ENCODE measurements at places on chromosomes 2 and 18. TPM values are rescaled to one million over a fixed set of nuclear protein-coding genes. Genes with fewer than 3 reads are reported as not detected.

DNA sequence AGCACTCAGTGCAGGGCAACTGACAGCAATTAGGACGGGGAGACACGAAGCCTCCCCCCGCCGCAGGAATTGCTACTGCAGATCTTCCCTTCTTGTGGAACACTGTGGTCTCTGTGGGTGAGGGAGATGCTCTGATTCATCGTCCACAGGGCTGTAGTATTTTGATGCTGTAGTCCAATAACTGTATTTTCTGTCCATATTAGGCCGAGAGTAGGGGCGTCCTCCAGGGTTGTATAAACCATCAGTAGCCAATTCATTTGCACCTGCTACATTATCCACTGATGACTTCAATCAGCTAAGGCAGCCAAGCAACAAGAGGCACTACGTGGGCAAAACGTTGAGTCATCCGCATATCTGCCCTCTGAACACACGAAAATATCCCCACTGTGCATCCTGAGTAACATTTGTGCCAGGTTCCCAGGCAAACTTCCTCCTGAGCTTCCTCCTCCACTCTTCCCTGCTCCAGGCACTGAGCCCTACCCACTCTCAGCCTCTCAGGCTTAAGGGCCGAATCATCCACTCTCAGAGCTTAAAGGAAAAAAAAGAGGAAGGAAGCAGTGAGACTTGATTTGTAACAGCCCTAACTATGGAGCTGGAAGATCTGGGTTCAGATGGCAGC, 62.1 kb downstream of the LBH start:
- no peaks in the 10 kb centered on the region for H3K36me3 ChIP-seq
- H3K4me1 ChIP-seq, result peaks cover 4% of the 10 kb centered on the region
- H3K27ac ChIP-seq, result no peak overlapping the region
- no peak overlapping the region for H3K4me3 ChIP-seq

GRCh38 chr2:164065038-164065437, 329.2 kb upstream of the FIGN start:
- H3K4me3 ChIP-seq, result no peak overlapping the region
- no peaks in the 10 kb centered on the region for H3K27me3 ChIP-seq
- no peaks in the 10 kb centered on the region for H3K36me3 ChIP-seq
- H3K4me1 ChIP-seq, result no peaks in the 10 kb centered on the region

DNA sequence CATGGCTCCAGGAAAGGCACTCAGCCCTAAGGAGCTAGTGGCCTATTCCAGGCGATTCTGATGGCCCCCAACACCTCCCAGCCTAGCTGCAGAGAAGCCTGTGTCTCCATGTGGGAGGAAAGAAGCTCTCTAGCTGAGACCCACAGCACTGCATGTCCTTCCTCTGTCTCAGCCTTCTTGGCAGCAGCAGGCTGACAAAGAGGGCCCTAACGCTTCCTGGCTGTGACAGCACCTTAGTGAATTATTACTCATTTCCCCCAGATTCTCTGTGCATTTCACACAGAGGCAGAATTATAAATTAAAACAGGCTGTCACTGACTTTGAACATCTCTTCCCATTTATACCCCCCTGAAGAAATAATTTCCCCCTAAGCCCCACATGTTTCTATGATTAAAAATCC, 206.8 kb downstream of the CLIP4 start:
- H3K4me1 ChIP-seq, result no peaks in the 10 kb centered on the region
- no peak for DNase-seq
- H3K4me3 ChIP-seq, result no peak overlapping the region
- H3K36me3 ChIP-seq, result no peaks in the 10 kb centered on the region

DNA sequence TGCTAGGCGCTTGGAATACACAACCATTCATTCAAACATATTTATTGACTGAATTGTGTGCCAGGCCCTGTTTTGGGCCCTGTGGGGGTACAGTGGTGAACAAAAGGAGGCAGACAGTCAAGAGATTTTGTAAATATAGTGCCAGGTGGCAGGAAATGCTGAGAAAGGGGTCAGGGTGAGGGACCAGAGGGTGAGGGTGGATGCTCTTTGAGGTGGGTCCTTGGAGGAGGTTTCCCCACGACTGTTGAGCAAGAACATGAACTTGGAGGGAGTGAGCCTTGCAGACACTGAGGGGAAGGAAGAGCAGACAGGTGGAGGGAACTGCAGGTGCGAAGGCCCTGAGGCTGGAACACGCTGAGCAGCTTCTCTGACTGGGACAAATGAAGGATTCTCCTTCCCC, 40.7 kb downstream of the ODC1 start:
- H3K27me3 ChIP-seq, result no peaks in the 10 kb centered on the region
- peaks cover 35% of the 10 kb centered on the region for H3K4me1 ChIP-seq
- peak overlapping the region; percentile 52 for H3K27ac ChIP-seq
- peak overlapping the region; percentile 5 for H3K4me3 ChIP-seq

DNA sequence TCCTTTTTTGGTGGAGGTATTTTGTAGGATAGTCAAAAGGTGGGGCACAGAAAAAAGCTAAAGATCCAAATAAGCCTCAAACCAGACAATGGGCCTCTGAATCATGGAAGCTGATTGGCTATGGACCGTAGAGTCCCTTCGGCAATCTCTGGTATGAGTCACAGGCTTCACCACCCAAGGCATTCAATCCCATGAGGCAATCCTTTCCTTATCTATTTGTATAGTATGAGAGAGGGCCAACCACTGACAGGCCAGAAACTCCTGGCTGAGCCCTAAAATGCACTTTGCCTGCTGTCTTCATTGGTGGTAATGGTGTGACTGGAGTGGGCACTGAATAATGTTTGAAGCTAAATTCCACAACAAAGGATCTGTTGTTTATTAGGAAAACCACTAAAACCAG, 38.7 kb upstream of the MEX3C start:
- DNase-seq, result no peak
- H3K27me3 ChIP-seq, result no peaks in the 10 kb centered on the region
- H3K4me1 ChIP-seq, result no peaks in the 10 kb centered on the region
- H3K36me3 ChIP-seq, result no peaks in the 10 kb centered on the region
- H3K27ac ChIP-seq, result no peak overlapping the region
- H3K4me3 ChIP-seq, result no peak overlapping the region

DNA sequence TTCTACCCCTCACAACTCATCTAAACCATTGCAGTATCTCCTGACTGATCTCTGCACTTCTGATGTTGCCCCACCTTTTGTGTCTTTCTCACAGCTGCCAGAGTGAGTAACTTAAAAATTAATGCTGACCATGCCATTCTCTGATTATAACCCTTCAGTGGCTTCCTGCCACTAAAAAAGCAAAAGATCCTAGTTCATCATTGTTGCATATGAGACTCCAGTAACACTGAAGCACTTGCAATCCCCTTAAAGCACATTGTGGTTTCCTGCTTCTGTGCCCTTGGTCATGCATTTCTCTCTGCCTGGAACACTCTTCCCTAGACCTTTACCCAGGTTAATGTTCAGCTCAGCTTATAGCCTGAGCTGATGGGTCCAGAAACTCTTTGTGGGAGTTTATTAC, 95.1 kb upstream of the WDSUB1 start:
- H3K36me3 ChIP-seq, result peaks cover 3% of the 10 kb centered on the region
- DNase-seq, result no peak
- no peaks in the 10 kb centered on the region for H3K4me1 ChIP-seq

DNA sequence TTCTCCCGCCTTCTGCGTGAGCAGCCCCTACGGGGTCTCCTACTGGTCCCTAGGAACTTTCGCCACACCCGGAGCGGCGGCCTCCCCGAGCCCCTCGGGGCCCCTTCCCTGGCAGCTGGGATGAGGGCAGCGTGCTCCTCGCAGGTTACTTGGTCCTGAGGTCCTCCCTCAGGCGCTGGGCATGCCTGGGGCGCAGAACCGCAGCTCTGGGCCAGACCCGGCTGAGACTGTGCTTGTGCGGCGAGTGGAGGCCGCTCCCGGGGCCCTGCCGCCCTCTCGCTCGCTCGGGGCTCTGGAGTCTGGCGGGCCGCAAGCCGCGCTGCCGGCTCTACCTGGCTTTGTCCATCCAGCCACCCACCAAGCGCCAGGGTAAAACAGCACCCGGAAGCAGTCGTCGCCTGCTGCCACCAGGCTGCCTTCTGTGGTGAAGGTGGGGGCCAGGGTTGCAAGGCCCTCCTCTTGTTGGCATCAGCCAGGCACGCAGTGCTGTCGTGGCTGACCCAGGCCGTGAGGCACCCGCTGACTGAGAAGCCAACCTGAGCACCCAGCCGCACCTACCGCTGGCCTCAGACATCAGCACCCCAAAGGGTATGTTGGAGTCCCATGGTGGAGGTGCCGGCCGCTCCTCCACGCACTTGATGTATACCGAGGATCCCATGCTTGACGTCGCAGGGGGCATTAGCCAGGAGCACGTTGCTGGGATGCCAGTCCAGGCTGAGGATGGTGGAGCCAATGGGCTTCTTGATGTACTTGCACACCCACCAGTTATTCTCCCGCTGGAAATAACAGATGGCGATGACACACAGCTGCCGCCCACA, 46.1 kb upstream of the PTH2R start:
- H3K36me3 ChIP-seq, result no peaks in the 10 kb centered on the region
- no peak for DNase-seq
- H3K4me1 ChIP-seq, result no peaks in the 10 kb centered on the region
- no peak overlapping the region for H3K27ac ChIP-seq
- H3K27me3 ChIP-seq, result no peaks in the 10 kb centered on the region

DNA sequence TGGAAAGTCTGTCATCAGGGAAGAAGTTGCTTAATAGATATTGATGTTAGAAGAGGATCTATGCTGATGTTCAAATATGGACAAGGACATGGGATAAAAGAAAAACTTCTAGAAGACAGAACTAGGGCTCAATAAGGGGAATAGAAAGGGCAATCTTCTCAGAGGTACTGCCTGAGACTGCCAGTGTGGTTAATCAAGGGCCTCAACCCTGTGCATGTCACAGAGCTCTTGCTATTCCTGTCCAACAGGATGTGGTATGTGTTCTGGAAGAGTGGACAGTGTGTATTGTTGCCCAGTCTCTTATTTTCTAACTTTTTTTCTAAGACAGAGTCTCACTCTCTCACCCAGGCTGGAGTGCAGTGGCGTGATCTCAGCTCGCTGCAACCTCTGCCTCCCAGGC, 27.8 kb upstream of the RNF125 start:
- DNase-seq, result no peak
- H3K27ac ChIP-seq, result no peak overlapping the region
- no peaks in the 10 kb centered on the region for H3K4me1 ChIP-seq
- H3K36me3 ChIP-seq, result no peaks in the 10 kb centered on the region

DNA sequence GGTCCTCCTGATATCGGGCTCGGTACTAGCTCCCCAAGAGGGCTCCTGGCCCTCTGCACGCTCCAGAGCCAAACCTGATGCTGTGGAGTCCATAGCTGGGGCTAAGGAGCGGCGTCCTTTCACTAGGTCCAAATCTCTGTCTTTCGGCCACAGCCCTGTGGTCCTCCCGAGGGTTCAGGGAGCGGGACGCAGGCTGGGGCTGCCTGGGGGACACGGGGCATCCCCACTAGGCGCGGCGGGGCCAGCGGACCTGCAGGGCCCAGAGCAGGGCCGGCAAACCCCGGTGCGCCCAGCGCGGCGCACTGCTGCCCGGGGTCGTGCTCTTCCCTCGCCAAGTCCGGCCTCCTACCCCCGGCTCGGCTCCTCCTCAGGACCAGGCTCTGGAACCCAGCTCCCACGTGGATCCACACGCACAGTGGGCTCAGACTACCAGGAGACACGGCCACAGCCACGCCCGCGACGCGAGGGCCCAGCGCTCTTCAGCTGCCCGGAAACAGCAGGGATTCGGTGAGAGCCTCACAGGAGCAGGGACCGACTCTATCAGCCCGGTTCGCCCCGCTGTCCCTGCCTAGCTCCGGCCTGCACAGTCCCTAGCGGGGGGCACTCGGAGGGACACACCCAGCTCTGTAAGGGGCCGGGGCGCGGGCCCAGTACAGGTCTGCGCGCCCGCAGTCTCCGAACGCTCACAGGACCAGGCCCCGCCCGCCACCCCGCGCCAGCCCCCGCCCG, 593 bp downstream of the ZNF514 start:
- H3K27me3 ChIP-seq, result no peaks in the 10 kb centered on the region
- H3K4me3 ChIP-seq, result peak overlapping the region; percentile 75
- DNase-seq, result no peak
- peaks cover 14% of the 10 kb centered on the region for H3K4me1 ChIP-seq

GRCh38 chr2:166042768-166043390, 84.9 kb downstream of the SCN1A start:
- no peak for DNase-seq
- H3K27ac ChIP-seq, result no peak overlapping the region
- H3K27me3 ChIP-seq, result no peaks in the 10 kb centered on the region
- no peak overlapping the region for H3K4me3 ChIP-seq

DNA sequence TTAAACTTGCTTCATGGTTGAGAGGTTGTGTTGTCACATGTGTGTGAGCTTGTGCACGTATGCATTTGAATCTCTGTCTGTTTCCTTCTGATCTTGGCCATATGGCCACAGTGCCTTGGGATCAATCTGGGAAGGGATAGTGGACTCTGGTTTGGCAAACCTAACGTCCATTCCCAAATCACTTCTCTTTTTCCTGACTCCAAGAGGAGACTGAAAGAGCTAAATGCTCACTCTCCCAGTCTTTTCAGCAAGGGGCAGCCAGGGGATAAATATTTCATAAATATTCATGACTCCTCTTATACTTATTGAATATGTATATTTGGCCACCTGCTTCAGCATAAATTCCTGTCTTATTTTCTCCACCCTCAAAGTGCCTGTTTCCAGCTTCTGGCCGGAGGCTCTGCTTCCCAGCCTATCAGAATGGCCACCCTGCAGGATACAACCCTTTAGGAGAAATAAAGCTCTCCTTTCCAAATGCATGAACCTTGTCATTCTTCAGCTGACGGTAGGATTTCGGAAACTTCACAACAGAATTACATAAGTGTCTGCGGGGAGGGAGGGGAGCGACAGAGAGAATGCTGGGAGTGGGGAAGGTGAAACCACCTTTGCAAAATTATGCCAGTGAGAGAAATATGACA, 112.2 kb upstream of the COPS8 start:
- H3K36me3 ChIP-seq, result no peaks in the 10 kb centered on the region
- DNase-seq, result no peak
- no peak overlapping the region for H3K27ac ChIP-seq
- no peak overlapping the region for H3K4me3 ChIP-seq
- H3K27me3 ChIP-seq, result no peaks in the 10 kb centered on the region
- peaks cover 28% of the 10 kb centered on the region for H3K4me1 ChIP-seq

GRCh38 chr18:46226461-46226860, 122.3 kb downstream of the HAUS1 start:
- peaks cover 59% of the 10 kb centered on the region for H3K4me1 ChIP-seq
- no peaks in the 10 kb centered on the region for H3K27me3 ChIP-seq
- no peak overlapping the region for H3K4me3 ChIP-seq
- H3K27ac ChIP-seq, result no peak overlapping the region
- H3K36me3 ChIP-seq, result no peaks in the 10 kb centered on the region
- no peak for DNase-seq

GRCh38 chr2:239918749-239919148, 106.4 kb downstream of the NDUFA10 start:
- no peak overlapping the region for H3K4me3 ChIP-seq
- H3K4me1 ChIP-seq, result no peaks in the 10 kb centered on the region
- no peak for DNase-seq
- H3K27ac ChIP-seq, result no peak overlapping the region
- no peaks in the 10 kb centered on the region for H3K27me3 ChIP-seq

GRCh38 chr2:1603521-1603920, 140.8 kb downstream of the PXDN start:
- DNase-seq, result no peak
- no peak overlapping the region for H3K27ac ChIP-seq
- no peaks in the 10 kb centered on the region for H3K4me1 ChIP-seq
- H3K36me3 ChIP-seq, result no peaks in the 10 kb centered on the region

GRCh38 chr2:44470151-44470550, 108.4 kb downstream of the CAMKMT start:
- H3K4me3 ChIP-seq, result no peak overlapping the region
- no peaks in the 10 kb centered on the region for H3K4me1 ChIP-seq
- no peaks in the 10 kb centered on the region for H3K36me3 ChIP-seq
- no peak overlapping the region for H3K27ac ChIP-seq

The DPP10 gene
- not detected for total RNA-seq

The SLC23A3 gene
- 2.3 TPM for total RNA-seq

The PPIL3 gene
- total RNA-seq, result 24.9 TPM

The PAIP2B gene
- 2.3 TPM for total RNA-seq

The POMC gene
- total RNA-seq, result 4.7 TPM

The AFG3L2 gene
- 75.6 TPM for total RNA-seq

The PELI1 gene
- 25.5 TPM for total RNA-seq

The TBC1D8 gene
- total RNA-seq, result 0.55 TPM

The DAW1 gene
- total RNA-seq, result not detected

The GPR55 gene
- 11.6 TPM for total RNA-seq
